ENCODE measurements at places on chromosomes 6 and 20.

DNA sequence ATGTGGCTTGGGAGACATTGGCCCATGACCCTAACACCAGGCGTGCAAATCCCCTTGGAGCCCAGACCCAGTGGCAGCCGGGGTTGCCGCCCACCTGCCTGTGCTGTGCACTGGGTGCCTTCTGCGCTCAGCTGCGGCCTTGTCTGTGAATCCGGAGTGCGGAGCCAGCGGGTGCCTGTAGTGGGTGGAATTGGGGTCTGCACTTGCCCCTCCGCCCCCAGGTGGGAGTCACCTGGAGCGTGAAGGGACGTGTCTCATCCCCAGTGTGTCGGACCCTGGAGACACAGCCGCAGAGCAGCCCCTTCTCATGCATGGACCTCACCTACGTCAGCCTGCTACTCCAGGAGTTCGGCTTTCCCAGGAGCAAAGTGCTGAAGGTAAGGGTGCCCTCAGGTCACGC is 22.9 kb upstream of the PYGB start:
- no peak for DNase-seq

GRCh38 chr20:45037050-45037449 is 63.9 kb downstream of the KCNS1 start:
- no peak for DNase-seq

DNA sequence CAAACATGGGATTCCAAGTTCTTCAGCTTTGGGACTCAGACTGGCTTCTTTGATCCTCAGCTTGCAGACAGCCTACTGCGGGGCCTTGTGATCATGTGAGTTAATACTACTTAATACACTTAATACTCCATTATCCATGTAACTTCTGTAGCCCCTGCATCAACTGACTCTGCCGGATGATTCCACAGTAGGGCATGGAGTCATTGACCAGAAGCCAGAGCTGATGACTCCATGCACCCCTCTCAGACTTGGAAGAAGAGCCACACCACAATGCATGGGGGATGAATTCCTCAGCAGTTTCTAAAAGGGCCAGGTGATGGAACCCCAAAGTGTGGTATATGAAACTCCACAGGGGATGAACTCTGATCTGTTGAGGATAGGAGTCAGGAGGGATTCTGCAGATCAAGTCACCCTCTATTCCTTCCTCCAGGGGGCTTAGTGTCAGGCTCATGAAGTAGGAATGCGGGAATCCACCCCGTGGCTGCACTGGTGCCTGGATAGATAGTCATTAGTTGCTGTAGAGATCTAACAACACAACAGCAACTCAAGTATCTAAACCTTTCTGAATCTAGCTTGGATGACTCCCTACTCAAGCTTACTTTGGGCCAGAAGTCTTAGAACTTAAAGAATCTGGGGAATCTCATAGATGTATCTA is 70.2 kb downstream of the GPR6 start:
- DNase-seq: no peak

DNA sequence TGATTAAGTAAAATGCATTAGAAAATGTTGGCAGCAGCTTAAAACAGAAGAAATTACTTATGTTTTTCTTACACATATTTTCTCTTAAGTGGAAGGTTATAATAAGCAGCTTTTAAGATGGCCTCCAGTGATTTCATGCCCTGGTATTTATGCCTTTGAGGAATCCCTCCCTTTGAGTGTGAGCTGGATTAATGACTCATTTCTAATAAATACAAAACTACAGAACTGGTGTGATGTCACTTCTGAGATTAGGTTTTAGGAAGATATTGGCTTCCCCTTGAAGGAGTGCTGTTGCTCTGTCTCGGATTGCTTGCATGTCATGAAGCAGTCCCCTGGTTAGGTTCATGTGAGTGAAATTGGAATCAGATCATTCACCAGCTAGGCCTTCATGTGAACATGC is 143.2 kb upstream of the EPHA7 start:
- no peak for DNase-seq

- no peak for DNase-seq
Observed at GRCh38 chr6:51273228-51273961, 454.7 kb downstream of the TFAP2B start.

- DNase-seq: no peak
Observed at GRCh38 chr6:143784316-143784715, 58.8 kb upstream of the LTV1 start.

DNA sequence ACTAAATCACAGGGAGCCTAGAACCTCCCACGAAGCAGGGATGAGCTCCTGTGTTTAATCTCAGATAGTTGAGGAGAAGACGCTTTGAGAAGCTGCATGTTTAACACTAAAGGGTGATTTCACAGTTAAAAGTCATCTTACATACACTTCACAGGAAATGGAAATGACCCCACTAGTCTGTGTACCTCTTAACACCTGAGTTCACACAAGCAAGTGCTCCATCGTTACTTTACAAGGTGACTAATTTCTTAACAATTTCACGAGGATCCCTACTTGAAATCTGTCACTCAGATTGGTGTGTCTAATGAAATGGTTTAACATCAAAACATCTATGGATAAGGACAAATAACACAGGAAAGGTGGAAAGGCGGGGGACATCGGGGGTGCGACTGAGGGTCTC is 93.8 kb upstream of the RPS6KA2 start:
- no peak for DNase-seq

- no peak for DNase-seq
Observed at GRCh38 chr6:156057869-156058268, 602.2 kb upstream of the NOX3 start.

- no peak for DNase-seq
Observed at GRCh38 chr6:168045141-168045691, 33.8 kb downstream of the FRMD1 start.

DNA sequence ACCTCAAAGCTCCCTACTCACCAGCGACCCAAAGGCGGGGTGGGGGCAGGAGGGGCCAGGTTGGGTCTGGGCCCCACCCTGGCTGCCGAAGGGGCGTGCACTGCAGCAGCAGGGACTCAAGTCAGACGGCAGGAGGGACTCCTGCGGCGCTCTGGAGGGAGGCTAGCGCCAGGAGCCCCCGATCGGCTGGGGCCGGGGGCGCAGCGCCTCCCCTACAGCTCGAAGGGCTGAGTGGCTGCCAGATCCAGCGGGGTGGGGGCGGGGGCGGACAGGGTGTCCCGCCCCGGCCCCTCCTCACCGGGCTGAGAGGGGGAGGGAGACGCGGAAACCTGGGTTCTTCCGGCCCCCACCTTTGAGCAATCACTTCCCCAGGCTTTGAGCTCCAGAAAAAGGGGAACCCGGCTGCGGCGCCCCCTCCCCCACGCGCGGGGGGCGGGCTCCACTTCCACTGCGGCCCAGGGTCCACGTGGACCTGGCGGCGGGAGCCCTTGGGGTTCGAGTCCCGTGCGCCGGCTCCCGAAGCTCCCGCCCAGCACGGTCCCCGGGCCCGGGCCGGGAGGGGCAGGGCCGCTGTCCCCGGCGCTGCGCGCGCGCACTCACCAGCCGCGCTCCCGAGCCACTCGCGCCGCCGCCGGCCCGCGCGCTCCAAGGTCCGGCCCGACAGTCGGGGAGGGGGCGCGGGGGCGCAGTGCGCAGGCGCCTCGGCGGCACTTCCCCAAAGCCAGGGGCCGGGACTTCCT is at the start of gene RGS19:
Gene RGS19 (minus strand): TSS at position 246 of the 740 bp plus-strand sequence. CDS start 2,632 bp downstream, outside the sequence.
- peak; percentile 24 for DNase-seq

GRCh38 chr6:44624936-44625573 is 237.5 kb downstream of the CDC5L start:
- DNase-seq: no peak

DNA sequence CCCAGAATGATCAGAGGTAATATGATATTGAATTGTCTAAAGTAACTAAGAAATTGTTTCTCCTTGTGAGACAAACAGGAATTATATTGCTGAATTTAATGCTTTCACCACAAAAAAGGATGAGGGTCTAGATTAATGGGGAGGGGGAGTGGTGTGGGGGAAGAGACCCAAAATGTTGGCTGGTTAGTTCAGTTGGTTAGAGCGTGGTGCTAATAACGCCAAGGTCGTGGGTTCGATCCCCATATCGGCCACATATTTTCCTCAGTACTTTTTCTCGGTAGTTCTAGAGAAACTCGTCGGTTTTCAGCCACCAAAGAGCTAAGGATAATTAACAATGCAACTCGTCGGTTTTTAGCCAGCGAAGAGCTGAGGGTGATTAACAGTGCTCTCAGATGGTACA is 26.3 kb downstream of the PRSS16 start:
- no peak for DNase-seq

GRCh38 chr6:40569162-40569910 is 17.8 kb downstream of the LRFN2 start:
- no peak for DNase-seq

DNA sequence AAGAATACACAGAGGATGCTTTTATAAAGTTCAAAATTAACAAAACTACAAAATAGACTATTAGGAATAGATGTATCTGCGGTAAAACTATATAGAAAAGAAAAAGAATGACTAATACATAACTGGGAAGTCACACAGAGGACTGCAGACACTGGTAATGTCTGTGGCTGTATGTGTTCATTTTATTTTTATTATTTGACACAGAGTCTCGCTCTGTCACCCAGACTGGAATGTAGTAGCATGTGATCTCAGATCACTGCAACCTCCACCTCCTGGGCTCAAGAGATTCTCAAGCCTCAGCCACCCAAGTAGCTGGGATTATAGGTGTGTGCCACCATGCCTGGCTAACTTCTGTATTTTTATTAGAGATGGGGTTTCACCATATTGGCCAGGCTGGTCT is 38.9 kb downstream of the ESF1 start:
- DNase-seq: no peak

DNA sequence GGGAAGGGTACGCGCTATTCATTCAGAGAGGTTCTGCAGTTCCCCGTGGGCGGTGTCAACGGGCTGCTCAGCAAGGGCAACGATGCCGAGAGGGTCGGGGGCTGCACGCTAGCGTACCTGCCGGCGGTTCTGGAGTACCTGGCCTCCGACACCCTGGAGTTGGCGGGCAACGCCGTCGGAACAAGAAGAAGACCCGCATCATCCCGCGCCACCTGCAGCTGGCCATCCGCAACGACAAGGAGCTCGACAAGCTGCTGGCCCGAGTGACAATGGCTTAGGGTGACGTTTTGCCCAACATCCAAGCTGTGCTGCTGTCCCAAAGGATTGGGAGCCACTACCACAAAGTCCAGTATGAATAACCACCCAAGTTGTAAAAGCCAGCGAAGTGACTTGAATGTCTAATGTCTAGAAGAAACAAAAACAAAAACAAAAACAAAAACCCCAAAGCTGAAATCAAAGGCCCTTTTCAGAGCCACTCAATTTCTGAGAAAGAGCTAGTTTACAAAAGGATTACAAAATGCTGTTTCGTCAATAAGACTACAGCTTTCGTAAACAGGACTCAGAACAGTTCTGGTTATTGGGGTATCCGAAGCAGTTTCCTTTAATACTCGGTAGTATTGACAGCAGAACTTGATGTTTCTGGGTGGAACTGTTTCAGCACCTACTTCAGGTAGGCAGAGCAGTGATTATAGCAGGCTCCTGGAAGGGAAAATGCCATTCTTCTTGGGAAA is 21.9 kb upstream of the SLC17A4 start:
- DNase-seq: no peak

DNA sequence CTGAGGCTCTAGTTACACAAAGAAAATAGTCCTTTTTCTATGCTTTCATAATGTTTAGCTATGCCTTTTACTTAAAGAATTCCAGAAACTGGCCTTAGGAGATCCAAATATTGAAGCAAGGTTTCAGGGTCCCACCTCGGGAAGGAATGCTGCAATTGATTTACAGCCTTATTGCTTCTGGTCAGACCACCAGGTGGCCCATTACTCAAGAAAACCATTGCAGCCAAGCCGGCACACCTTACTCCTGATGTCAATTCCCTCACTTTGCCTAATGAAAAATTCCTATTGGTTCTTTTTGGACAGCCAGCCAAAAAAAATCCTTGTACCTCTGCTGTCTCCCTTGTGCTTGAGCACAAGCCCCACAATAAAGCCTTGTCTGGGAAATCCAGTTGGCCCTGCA is 173.9 kb downstream of the LMBRD1 start:
- no peak for DNase-seq

DNA sequence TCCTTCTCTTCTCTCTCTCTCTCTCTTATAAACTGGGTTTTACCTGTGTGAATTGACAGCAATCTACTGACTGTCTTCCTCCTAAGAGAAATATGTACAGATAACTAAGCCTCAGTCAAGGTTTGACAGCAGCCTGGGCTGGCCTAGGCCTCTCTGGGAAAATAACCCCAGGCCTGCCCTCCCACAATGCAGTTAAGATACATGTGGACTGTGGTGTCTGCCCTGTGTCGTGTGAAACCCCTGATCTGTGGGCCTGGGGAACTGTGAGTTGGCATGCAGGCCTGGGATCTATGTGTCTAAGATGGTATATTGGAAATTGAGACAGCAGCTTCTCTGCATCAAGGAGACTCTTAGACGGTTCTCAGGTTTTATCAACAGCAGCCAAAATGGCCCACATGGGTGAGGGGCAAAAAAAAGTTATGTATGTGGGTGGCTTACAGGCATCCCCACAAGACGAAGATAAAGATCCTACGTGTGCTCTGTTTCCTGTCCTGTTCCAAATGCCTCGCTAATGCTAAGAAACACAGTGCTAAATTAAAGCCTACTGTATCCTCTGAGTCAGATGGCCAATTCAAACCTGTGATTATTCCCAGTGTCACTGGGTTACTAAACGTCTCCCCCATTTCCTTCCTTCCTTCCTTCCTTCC is 19.0 kb downstream of the LRFN2 start:
- DNase-seq: no peak

GRCh38 chr20:43137160-43137559 is 52.5 kb downstream of the PTPRT start:
- DNase-seq: no peak

DNA sequence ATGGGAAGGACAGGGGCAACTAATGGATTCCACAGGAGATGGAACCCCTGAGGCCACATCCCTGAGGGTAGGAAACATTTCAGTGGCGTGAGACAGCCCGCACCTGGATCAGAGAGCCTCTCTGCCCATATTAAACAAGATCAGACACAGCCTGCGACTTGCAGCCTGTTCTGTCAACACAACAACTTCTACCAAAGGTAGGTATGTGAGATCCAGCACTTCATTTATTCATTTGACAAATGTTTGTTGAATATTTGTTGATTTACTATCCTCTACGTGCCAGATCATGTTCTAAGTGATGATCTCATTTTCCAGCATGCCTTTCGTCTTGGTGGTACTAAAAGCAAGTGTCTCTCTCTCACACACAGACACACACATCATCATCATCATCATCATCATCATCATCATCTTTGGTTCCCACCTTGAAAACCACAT is 43.2 kb upstream of the NT5E start:
- no peak for DNase-seq

- DNase-seq: no peak
Observed at GRCh38 chr20:3330046-3330741, 77.3 kb downstream of the DNAAF9 start.

- DNase-seq: peak; percentile 58
Observed at GRCh38 chr6:159134701-159135364, 34.4 kb upstream of the FNDC1 start.

- DNase-seq: no peak
Observed at GRCh38 chr6:132179955-132180354, 221.3 kb downstream of the MOXD1 start.

DNA sequence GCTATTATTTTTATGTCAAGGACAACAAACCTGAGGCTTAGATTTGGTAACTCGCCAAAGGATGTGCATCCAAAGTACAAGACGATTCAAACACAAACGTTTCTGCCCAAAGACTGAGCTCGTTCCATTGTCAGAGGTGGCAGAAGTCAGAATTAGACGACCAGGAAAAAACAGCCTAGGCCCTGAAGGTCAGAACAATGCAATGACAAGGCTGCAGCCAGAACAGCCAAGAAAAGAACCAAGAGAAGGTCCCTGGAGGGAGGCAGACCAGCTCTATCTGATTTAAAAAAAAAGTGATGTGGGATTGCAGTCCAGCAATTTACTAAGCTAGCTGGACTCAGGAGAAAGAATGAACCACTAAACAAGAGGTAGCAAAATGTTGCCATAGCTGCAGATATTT is 54.2 kb downstream of the NCOA7 start:
- DNase-seq: no peak

All from stimulated activated CD4-positive, alpha-beta T cell treated with anti-CD3 and anti-CD28 coated beads, TNF-alpha, amount 100 ng/mL, for 24 hours (primary cell).